ENCODE measurements at places on chromosomes 7 and 10.

DNA sequence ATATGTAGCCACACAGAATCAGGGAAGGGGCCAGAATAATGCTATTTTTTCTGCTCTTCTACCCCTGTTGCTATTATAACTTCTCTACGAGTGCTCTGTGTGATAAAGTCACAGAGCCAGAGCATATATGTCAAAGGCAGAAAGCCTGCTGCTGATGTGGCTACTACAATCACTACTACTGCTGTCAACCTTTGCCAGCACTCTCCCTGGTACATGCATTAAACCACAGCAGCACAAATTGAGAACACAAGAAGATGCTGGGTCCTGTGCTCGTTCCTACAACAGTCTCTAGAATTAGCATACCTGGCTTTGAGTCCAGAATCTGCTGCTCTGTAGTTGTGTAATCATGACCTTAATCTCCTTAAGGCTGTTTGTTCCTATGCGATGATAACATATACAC, 108.6 kb downstream of the SEMA3A start:
- no peak for DNase-seq

DNA sequence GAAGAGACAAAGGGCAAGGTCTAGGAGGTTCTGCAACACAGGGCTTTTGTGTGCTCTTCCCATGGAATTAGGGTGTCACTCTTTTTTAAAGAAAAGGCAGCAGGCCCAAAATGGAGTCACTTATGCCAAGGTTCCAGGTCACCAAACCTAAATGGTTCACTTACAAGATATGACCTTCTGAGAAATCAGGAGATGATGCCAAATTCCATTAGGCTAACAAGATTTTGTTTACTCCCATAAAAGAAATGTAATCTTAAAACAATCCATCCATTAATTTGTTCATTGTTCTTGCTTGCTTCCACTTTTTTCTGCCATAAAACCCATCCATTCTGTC, 158.1 kb downstream of the SNX13 start:
- DNase-seq: no peak

DNA sequence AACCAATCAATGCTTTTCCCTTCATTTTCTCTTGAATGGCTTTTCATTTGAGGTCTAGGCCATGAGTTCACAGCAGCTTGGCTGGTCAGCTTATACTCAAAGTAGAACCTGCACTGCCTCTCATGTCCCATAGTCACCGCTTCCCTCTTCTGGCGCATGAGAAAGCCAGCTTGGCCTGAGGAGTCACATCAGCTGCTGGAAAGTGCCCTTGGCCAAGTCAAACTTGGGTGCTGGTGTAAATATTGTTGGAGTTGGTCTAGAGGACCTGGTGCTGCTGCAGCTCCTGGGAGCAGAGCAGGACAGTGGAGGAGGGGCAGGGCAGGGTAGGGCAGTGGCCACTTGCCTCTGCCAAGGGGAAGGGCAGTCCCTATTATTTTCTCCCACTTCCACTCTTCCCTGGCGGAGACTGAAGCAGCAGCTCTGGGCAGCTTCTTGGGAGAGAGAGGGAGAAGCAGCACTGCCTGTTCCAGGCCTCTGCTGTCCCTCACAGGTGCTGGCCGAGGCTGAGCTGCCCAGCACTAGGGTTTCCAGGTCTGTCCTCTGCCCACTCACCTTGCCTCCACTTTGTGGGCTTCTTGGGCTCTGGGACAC, 12.8 kb downstream of the UBE2D4 start:
- no peak for DNase-seq

- no peak for DNase-seq
Observed at GRCh38 chr7:21355406-21355874, 72.4 kb upstream of the SP4 start.
